Putamen (tissue), 1 donor: ENCODE measurements at places on chromosomes 5 and 9.

GRCh38 chr9:117204971-117205370 lies 209.9 kb downstream of the ASTN2 start:
- no peak for DNase-seq

DNA sequence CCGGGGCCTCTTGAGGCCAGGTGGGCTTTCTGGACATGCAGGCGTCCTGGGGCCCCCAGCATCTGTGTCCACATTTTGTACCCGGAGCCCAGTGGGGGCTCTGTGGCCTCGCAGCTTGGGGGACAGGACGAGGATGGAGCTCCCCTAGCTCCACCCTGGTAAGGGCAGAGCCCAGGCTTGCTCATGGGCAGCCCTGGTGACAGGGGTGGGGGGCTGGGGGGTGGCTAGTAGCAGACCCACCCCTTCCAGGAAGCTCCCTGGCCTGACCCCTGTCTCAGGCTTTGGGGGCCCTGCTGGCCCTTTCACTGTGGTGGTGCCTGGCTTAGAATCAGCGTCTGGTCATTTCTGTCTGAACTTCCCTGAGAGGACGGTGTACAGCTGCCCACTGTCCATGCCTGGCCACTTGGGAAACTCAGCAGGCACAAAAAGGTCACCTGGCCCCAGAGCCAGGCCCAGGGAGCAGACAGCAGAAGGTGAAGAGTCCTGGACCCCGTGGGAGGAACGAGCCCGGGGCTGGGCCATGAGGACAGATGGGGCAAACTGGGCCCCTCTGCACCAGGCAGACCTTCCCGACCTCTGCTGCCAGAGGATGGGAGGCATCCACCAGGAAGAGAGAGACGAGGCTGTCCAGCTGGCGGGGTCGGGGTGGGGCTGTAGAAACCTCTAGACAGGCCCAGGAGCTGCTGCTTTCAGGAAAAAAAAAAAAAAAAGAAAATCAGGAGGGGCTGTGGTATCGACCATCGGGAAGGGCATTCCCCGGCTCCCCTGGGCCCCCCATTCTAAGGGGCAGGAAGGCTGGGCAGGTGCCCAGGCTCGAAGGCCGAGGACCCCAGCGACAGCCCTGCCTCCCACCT lies 52.8 kb downstream of the EXD3 start:
- DNase-seq = no peak

- peak; percentile 65 for DNase-seq
Measured at GRCh38 chr5:88394536-88395175, 126.0 kb upstream of the TMEM161B start.

DNA sequence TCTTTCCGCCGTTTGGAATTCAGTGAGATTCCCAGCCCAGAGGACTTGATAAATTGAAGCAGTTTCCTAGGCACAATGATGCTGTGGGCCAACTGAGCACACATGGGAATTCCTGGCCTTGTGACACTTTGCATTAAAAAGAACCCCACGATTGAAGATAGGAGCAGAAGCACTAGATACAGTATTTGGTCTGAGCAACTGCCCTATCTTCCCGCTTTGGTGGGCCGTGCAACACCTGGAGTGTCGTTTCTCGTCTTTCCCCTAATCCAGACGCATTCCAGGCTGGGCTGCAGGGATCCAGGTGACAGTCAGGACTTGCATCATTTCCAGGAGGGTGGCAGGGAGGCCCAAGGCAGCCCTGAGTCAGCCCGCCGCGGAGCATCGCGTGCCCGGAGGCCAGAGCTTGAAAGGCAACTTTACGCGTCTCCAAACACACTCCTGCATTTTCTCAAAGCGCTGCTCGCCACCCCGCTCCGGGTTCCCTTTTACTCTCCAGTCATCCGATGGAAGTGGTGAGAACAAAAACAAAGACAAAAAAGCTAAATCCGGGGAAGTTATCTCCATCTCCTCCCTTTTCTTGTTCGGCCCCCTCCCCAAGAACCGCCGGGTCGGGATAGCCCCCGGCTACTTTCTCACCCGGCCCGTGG lies 753 bp upstream of the STC2 start:
- no peak for DNase-seq

DNA sequence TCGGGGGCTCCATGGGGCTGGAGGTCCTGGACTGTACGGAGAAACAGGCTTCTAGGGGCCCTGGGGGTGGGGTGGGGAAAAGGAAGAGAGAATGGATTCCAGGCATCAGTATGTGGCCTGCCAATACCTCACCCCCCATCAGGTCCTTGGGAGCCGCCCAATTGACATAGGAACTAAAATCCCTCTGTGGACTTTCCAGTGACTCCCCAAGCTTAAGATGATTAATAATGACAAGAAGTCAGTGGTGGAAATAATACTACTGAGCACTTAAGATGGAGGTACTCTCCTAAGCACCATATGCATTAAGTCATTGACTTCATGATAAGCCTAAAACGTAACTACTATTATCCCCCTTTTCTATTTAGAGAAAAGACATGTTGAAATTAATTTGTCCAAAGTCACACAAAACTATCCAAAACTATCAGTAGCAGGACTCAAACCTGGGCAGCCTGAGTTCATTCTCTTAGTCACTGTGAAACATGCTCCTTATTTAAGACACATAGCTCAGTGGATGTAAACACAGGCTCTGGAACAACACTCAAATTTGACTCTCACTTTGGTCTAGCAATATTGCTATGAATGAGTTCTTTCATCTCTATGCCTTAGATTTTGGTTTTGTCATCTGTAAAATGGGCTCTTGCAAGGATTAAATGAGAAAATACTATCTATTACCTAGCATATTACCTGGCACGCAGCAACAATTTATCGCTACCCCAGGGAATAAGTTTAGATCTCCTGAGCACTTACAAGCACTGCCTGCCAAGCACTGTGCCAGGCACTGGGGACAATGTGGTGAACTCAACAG lies 9.5 kb downstream of the SPRY4 start:
- DNase-seq = no peak

DNA sequence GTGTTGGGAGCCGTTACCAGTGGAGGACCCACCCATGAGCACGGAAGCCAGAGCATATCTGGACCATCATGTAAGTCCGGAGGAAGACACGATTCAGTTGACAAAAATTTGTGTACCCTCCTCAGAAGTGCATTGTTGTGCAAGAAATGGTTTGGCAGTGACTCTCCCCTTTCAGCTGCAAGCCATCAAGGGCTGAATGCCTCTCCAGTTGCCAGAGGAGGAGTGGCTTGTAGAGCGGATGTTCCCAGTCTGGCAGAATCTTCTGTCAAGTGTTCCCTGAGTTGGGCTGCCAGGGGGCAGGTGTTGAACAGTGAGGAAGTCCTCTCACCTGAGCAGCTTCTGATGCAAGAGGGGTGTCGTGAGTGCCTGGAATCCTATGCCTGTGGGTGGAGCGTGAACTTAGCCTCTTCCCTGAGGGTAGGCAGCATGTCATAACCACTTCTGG lies 27.6 kb upstream of the CDKN2AIPNL start:
- DNase-seq = no peak

GRCh38 chr5:37520811-37521210 lies 141.7 kb downstream of the WDR70 start:
- no peak for DNase-seq

DNA sequence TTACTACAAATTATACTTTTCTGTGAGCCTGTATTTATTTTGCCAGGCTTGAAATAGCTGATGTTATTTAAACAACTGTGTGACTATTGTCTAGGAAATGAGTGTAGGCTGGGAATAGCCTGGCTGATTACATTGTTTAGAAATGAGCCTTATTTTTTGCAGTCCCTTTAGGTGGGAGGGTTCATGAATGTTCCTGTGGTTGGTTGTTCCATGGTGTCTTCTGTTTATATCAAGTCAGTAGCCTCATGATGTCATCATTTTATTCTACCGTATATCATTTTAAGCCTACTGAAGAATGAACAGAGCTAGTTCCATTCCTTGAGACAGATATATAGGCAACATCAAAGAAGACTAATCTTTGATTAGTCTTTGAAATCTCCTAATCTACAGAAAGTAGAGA lies 53.1 kb downstream of the MAP1B start:
- DNase-seq = no peak

GRCh38 chr5:165425594-165425993 lies 1920.2 kb downstream of the MAT2B start:
- DNase-seq = no peak

DNA sequence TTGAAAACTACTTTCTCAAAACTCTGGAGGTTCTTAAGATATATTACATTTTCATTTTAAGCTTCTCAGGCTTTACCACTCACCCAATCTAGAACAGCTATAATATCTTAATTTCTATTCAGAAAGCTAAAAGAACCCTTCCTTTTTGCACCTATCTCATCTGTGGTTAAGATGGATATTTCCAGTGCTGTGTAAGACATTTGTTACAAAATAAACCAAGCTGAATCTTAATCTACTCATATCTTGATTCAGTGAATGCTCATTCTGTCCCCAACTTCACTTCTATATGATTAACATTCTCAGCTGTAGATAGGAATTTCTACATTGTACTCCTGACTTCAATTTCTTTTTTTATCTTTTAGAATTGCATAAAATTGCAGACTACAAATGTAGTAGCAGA lies 15.0 kb downstream of the ABHD17B start:
- DNase-seq = no peak

GRCh38 chr5:136984772-136985446 lies 514.2 kb downstream of the SPOCK1 start:
- DNase-seq = no peak

GRCh38 chr5:180817893-180818674 lies 15.5 kb upstream of the MGAT1 start:
- no peak for DNase-seq

DNA sequence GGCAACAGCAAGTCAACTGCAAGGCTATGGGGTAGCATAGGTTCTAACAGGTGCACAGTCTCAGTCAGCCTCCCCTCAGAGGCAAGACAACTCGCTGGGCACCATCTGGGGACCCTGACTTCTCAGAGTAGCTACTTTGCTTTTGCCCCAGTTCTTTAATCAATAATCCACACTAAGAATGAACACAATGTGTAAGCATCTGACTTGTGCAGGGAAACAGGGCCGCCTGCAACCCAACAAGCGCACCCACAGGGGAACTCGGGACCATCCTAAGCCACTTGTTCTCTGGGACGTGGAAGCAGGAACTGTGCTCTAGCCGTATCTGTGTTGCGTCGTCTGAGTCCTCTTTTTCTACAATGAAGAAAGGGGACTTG lies 1.9 kb downstream of the MOB3B start:
- DNase-seq = peak; percentile 45

GRCh38 chr9:10254338-10254737 lies 358.5 kb downstream of the PTPRD start:
- no peak for DNase-seq

DNA sequence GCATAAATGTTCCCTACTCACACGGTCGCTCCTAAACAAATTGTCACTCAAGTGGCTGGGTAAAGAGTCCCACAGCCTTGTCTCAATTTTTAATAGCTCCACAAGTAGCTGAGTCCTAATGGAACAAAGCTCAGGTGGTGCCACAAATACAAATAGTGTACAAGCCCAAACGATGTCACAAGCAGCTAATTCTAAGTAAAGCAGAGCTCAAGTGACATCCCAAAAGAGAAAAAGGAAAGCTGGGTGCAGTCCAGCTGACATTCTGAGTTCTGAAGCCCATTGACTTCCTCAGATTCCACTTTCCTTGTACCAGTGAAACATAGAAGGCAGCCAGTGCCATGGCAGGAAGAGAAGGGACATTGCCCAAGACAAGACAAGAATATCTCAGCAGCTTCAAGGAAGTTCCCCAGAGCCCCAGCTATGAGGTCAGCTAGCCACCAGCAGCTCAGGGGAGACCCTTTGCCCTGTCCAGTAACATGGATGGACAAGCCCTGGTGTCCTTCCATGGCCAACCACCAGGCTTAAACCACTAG lies 231.2 kb upstream of the SGCD start:
- no peak for DNase-seq

DNA sequence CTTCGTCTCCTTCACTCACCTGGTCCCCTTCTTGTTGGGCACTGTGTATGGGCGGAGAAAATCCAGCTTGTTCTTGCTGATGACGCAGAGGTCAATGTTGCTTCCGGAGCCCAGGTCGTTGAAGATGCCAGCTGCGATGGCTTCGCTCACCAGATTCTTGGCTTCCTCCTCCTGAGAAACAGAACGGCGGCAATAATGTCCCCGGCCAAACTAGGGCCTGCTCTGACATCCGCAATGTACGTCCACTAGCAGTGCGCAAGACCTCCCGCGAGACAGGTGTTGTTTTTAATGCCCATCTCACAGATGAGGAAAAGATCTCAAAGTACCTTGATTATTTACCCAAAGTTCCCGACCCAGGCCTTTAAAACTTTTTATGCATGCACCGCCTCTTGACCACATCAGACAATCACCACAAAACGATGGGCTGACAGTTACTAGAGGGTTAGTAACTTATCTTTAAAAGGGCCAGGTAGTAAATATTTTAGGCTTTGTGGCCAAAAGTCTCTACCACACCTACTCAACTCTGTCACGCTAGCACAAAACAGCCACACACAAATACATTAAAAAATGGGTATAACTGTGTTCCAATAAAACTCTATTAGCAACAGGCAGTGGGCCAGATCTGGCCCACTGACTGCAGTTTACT lies 58.4 kb downstream of the PSMB7 start:
- no peak for DNase-seq

- no peak for DNase-seq
Measured at GRCh38 chr5:40410231-40410861, 269.4 kb upstream of the PTGER4 start.

- DNase-seq = no peak
Measured at GRCh38 chr5:171152382-171152781, 156.7 kb upstream of the TLX3 start.

DNA sequence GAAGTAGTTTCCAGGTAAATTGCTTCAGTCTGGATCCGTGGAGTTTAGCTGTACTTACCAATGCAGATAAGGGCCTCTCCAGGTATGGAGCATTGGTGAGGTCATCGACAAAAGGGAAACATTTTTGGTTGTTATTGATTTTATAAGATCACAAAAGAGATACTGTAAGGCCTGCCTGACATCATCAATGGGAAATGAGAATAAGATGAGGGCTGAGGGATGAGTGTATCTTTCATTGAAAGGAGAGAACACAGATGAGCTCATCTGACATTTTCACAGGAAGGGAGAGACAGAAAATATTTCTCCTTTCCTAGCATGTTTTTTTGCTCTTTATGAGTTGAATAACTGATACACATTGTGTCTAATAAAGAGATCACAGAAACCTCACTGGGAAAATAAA lies 233.6 kb downstream of the SAXO1 start:
- DNase-seq = no peak

DNA sequence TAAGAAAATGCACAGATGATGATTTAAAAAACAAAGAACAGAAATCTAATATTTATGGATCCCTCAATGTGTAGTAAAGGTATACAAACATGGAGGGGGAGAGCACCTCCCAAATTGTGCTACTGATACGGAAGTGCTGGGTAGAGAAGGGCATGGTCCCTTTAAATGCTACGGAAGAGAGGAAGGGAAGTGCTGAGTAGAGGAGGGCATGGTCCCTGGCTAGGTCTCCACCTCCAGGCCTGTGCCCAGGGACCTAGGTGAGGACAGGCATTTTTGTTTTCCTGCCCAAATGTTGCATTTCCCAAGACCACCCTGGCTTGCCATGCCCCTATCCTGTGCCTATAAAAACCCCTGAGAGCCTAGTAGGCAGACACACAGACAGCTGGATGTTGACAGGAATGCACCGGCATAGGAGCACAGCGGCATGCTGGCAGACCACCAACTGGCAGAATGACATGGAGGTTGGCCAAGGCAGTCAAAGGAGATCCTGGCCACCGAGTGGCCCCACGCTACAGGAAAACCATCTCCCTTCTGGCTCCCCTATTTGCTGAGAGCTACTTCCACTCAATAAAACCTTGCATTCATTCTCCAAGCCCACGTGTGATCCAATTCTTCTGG lies 62.1 kb upstream of the SPDL1 start:
- DNase-seq = no peak
